NT2/D1 (cell line): ENCODE measurements at places on chromosomes 1 and 21.

GRCh38 chr1:188406636-188407035, 1577.9 kb downstream of the PLA2G4A start:
- DNase-seq = no peak

GRCh38 chr1:183303901-183304300, 114.3 kb downstream of the NMNAT2 start:
- DNase-seq = no peak

DNA sequence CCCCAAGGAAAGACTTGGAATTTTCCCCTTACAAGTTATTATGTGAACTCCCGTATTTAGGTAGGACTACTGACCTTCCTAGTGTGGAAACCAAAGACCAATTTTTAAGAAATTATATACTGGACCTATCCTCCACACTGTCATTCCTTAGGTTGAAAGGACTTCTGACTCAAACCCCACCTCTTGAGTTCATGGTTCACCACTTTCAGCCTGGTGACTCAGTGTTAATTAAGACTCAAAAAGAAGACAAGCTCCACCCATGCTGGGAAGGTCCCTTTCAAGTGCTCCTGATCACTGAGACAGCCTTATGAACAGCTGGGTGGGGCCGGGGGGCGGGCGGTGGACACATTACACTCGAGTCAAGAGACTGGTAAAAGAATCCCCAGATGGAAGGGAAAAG, 113.2 kb downstream of the LRRC53 start:
- DNase-seq = no peak

GRCh38 chr1:203691447-203691846, 64.8 kb downstream of the ATP2B4 start:
- DNase-seq = no peak

DNA sequence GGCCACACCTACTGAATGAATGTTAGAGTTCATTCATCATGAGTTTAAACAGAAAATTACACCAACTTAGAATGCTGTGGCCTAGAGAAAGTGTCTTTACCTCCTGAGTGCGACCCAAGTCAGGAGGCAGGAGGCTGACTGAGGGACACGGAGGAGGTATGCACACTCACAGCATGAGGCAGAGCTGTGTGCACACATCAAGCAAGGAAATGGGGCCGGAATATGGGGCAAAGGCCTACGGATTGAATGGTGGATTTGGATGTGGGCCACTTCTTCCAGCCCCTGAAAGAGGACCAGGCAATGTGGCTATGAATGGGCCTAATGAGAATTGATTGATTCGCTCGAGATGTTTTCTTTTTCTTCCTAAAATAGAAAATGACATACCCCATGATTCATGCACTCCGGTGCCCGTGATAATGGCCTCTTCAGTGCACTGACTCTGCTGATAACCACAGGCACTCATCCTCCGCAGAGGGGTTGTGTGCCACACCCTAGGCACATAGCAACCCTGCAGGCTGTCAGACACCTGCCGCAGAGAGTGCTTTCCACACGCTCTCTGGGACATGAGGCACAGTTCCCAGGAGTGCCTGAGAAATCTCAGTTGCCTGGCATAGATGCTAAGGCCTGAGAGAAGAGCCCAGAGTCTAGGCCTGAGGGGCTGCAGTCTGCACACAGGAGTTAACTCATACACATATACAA, 155.5 kb downstream of the GLUL start:
- DNase-seq = no peak

GRCh38 chr1:222996310-222996975, 146.6 kb downstream of the TLR5 start:
- no peak for DNase-seq
